ENCODE measurements at places on chromosomes 16 and 17.

- no peak for DNase-seq
These were observed 29.4 kb downstream of the HLF start for GRCh38 chr17:55294042-55294751.

DNA sequence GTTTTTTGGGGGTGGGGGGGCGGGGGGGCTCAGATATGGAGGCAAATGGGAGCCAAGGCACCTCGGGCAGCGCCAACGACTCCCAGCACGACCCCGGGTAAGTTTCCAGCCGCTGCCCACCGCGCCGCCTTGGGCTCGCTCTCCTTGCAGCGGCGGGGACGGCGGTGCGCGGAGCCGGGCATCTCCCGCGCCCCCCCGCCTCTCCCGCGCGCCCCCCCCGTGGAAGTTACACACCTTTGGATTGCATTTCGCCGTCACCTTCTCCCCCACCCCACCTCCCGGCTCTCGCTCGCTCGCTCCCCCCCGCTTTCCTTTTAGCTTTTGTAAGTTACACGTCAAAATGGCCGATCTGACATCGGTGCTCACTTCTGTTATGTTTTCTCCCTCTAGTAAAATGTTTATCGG lies 387 bp downstream of the MSI2 start:
- peak; percentile 25 for DNase-seq

DNA sequence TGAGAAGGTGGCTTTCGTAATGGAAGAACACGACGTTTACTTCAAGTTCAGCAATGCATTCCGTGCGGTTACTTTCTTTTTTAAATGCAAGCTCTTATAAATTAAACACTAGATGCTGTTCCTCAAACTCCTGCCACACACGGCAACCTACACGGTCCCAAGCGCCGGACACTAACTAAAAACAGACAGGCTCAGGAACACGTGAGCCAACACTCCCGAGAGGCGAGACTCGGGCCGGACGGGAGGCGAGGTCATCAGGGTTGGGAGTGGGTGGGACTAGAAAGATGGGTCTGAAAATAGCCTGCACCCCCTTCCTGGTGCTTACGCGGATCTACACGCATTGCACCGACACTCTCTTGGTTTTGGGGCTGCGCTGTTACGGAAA lies 6.4 kb downstream of the CLCN7 start:
- no peak for DNase-seq

DNA sequence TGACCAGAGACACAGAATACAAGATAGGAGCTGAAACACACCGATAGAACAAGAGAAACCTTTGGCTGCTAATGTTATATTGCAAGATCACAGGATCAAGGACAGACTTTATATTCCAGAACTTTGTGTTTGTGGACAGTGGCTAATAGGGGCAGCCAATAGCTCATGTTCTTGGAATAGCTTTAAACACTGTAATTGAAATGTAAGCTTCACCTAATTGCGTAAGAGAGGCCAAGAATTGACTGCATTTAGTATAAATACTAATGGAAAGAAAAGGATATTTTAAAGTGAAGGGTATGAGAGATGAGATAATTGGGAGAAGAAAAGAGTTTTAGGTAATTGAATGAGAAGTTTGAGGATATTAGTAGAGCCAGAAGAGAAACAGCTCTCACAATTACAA lies 758.8 kb downstream of the CDH11 start:
- DNase-seq: no peak

DNA sequence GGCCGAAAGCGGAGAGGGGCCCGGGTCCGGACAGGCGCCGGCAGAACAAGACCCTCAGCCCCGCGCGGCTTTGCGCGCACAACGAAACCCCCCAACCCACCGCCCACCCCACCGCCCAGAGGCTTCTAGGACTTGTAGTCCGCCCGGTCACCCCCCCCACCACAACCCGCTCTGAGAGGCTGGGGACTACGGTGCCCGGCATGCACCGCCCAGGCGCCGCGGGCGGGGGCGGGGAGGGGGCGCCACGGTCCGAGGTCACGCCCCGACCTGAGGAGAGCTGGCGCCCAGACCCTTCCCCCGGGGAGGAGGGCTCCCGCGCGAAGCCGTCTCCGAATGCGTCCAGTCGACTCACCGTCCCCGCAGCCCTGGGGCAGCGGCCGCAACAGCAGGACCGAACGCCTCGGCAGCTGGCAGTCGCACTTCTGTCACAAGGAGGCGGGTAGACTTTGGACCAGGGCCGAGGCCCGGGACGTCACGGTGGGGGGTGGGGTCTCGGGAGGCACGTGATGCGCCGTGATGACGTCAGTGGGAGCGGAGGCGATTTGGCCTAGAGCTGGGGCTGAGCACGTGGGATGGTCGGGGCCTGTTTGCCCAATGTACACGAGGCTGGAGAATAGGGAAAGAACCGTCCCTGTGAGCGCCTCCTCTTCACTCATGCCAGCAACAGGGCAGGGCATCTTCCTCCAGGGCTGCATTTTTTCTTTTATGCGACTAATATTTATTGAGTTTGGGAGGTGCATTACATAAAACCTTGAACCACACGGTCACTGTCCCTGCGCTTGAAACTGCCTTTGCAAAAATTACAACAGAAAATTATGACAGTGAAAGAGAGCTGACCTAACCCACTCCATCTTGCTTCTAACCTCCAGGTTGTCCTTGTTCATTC lies at the start of gene CDIP1:
Gene CDIP1 (minus strand): TSS at position 424 of the 886 bp plus-strand sequence. CDS start 24,643 bp downstream, outside the sequence.
- peak; percentile 96 for DNase-seq

DNA sequence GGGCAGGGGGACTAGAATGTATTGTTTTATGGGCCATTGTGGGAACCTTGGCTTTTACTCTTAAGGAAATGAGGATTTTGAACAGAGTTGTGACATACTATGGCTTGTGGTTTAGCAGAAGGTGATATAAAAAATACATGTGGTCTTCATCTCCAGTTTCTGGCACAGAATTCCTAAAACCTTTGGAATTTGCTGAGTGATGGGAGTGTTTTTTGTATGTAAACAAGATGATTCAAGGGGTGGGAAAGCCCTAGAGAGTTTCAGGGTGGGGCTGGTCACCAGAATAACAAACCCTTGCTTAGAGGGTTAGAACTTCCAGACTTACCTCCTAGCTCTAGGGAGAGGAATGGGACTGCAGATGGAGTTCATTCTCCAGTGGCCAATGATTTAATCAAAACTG lies 316.1 kb downstream of the PHKB start:
- DNase-seq: peak; percentile 14

DNA sequence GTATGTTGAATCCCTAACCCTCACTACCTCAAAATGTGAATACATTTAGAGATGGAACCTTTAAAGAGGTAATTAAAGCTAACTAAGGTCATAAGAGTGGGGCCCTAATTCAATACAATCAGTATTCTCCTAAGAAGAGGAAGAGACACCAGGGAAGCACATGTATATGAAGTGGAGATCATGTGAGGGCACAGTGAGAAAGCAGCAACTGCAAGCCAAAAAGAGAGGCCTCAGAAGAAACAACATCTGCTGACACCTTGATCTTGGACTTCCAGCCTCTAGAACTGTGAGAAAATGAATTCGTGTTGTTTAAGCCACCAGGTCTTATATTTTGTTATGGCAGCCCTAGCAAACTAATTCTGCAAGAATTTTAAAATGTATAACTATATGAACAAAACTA lies 13.2 kb upstream of the SLFN5 start:
- DNase-seq: no peak

DNA sequence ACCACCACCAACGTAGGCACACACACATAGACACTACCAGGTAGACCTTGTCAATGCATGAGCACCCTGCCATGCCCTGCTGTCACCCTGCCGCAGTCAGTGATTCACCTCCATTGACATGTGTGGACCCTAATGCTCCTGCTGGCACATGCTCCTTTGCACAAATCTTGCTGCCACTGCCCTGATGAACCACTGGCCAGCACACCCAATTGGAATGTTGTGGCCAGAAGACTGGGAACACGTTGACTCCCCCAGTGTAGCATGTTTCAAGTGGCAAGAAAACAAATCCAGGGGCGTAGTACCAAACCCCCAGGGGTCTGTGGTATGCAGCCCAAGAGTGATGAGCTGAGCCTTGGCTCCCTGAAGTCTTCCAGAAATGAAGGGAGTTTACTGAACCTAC lies 486.4 kb upstream of the KIF2B start:
- DNase-seq: no peak

DNA sequence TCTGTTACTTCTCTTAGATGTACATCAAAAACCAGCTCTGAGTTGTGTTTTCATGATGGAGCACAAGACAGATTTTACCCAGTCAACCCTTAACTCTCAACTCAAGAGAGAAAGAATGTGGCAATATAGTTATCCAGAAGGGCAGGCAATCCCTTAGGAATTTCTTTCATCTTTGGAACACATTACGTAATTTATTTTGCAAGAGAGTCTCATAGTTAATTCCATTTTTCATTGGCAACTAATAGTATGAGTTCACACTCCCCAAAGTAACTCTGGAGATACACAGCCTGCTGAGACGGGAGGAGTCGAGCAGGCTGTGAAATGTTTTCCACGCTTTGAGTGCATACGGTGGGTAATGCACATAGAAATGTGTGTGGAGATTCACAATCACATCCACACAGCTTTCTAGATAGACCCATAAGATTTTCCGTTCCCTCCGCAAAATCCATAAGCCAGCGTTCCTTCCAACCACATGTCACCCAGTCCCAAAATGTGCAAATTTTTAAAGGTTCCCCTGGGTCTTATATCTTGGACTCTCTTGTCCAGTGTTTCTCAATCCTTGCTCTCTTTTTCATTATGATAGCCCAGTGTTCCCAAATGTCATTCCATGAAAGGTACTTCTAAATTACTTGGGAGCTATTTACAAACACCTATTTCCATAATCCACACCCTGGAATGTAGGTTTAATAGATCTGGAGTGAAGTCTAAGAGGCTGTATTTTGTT lies 8.4 kb upstream of the CDRT4 start:
- DNase-seq: no peak

DNA sequence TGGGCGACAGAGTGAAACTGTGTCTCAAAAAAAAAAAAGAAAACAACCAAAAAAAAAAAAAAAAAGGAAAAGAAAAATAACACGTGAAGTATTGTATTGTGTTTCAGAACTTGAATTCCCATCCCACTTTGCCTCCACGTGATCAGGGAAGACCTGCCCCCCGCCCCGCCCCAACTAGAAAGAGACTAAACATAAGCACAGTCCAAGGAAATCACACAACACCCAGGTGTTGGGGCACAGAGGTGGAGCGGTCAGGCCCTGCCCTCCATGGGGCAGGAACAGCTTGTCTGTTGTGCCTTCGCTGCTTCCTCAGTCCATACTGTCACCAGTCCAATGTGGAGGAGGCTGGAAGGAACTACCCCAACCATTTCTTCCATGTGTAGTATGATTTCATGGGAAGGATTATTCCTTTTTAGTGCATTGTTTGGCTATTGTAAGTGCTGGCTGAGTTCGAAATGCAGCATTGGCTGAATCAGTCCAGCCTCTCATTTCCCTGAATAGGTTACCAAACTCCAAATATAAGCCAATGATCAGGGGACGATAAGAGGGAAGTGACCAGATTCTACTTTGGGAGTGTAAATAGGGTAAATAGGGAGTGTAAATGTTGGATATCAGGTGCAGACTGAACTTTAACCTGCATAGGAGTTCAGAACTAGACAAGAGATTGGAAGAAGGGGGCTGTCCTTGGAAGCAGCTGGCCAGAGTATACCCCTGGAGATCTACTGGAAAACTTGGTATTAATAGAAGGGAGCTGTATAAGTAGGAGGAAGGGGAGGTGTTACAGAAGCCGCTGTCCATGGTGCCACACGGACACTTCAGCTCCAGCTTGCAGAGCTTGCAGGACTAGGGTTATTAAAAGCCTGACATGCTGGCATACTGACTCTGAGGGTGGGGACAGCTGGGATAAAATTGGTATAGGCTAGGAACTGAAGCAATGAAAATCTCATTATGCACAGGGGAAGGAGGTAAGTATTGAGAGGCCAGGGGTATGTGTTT lies 50.7 kb downstream of the TANGO6 start:
- DNase-seq: peak; percentile 3

GRCh38 chr17:83064021-83064731 lies 15.2 kb upstream of the METRNL start:
- DNase-seq: no peak

DNA sequence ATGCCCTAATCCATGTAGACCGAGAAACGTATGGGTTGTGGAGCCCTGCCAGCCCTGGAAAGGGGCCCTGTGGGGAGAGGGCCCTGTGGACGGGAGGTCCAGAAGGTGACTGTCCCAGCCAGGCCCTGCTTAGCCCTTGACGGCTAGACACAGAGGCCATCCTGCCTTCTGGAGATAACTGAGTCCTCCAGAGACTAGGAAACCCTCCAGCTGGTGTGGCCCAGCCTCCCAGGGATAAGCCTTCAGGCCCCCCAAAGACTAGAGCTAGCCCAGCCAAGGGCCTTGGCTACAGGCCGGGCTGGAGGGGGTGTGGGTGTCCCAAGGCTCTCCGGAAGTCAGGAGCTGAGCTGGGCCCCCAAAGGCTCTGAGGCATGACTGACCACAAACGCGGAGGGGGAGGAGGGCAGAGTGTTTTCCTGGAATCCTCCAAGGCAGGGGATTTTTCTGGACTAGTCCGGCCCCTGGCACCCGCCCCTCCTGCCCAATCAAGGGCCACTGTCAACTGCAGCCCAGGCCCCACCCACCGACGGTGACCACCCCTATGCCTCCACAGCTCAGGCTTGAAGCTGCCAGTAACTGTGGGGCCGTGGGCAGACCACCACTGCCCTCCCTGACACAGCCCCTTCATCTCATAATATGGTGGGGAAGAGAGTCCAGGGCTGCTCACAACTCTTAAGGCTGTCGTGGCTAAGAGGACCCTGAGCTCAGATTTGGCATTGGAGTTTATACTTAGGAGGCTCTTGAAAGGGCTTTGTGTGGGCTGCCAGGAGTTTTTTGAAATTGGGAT lies 885 bp upstream of the VASN start:
- peak; percentile 79 for DNase-seq

GRCh38 chr17:49452661-49453060 lies 38.0 kb upstream of the PHB1 start:
- DNase-seq: no peak

DNA sequence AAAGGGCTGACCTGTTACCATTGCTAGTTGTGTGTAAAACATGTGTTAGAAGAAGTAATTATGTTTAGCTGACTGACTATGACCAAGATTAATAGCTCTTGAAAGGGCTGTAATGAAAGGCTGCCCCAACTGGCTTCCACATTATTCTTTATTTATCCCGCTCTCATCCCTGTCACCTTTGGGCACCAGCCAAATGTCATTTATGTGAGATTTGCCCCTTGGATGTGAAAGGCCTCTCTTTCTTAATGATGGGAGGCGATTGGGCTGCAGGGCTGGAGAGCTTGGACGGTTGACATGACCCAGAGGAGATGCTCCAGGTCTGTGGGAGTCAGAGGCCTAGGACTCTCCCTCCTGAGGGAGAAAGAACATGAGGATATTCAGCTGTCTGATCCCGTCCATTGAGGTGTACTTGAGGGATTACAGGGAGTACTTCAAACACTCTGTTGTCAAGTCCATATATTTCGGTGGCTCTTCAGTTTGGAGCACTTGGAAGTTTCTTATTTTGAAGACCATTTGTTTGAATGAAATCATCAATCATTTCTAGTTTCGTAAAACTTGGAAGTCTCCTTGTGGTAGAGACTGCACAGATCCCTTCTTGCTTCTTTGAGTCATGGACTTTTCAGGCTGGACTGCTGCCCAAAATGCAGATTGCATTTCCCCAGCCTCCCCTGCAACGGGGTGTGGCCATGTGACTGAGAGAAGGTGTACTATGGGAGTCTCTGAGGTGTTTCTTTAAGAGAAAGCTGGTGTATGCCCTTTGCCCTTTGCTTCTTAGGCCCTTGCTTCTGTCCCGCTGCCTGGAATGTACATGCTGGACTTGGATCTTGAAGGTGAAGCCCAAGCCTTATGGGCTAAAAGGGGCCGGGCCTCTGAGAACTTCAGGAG lies 51.3 kb downstream of the FTO start:
- peak; percentile 38 for DNase-seq

All from Daoy (cell line).